IMR-90 (cell line): ENCODE measurements at places on chromosomes 3 and 15. TPM values are rescaled to one million over a fixed set of nuclear protein-coding genes. Genes with fewer than 3 reads are reported as not detected.

GRCh38 chr15:92803852-92804609 lies 96.1 kb upstream of the CHD2 start:
- peak overlapping the region; percentile 72; the same call in 1 of the 2 replicates for H3K27ac ChIP-seq
- peaks cover 18% of the 10 kb centered on the region for H3K4me1 ChIP-seq
- DNase-seq, result peak; percentile 100
- no peaks in the 10 kb centered on the region for H3K27me3 ChIP-seq

NCEH1 gene
- total RNA-seq, result 23.3 and 28.9 TPM in 2 replicates

DNA sequence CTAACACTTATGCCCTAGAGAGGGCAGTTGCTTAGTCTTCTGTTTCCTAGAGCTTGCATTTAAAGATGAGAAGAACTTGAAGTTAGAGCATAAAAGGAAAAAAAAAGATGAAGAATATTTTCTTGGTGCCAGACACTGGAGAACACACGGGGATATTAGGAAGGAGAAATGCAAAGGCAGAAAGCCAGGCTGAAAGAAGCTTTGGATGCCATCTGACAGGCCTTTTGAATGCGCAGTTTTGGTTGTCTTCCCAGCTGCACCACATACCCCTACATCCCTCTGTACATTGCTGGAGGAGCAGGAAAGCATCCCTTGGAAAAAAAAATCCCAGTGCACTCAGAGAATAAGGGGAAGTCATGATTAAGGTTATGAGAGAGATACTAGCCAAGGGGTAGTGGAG lies 378.9 kb downstream of the GAP43 start:
- H3K36me3 ChIP-seq, result no peaks in the 10 kb centered on the region
- H3K27me3 ChIP-seq, result no peaks in the 10 kb centered on the region
- H3K4me3 ChIP-seq, result no peak overlapping the region
- peaks cover 12% of the 10 kb centered on the region for H3K4me1 ChIP-seq

DNA sequence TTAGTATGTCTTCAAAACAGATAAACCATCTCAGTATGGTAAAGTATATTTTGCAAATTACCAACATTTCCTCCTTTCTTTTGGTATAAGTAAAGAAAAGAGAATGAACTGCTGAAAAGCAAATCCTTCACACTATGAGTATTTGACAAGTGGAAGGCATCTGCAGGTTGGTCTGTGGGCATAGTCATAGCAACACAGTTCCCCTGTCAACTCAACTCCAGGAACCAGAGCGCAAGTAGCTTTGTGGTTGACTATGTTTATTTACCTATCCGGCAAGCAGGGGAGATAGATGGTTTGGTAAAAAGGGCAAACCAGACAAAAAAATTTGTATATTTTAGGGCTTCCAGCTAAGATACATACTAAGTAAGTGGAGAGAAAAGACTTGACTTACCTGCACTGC lies 88.3 kb upstream of the PPIB start:
- no peaks in the 10 kb centered on the region for H3K36me3 ChIP-seq
- DNase-seq, result peak; percentile 71
- no peaks in the 10 kb centered on the region for H3K27me3 ChIP-seq
- no peak overlapping the region for H3K4me3 ChIP-seq
- H3K27ac ChIP-seq, result no peak overlapping the region

- H3K4me3 ChIP-seq, result no peak overlapping the region
Measured at GRCh38 chr3:49671291-49672288, 2.6 kb upstream of the APEH start.

DNA sequence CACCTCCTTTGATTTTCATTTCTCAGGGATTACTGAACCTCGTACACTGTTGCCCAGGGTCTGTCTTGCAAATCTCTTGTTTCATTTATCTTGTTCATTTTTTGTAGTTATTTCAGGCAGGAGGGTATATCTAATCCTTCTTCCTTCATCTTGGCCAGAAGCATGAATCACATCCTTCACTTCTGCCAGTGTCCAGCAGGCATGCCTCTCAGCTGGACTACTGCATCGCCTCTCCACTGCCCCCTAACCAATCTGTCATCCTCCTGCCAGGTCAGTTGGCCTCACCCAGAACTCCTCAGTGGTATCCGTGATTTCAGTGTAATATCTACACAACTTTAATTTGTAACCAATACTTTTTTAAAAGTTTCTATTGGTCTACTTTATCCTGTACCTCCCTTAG lies 297.9 kb downstream of the GABRG3 start:
- H3K4me1 ChIP-seq, result no peaks in the 10 kb centered on the region
- no peak overlapping the region for H3K4me3 ChIP-seq
- no peak for DNase-seq
- no peaks in the 10 kb centered on the region for H3K27me3 ChIP-seq
- no peak overlapping the region for H3K27ac ChIP-seq
